ENCODE measurements at places on chromosomes 16 and 17.
A peak's percentile ranks its signal among the peaks of the same experiment; 100 is the strongest.

DNA sequence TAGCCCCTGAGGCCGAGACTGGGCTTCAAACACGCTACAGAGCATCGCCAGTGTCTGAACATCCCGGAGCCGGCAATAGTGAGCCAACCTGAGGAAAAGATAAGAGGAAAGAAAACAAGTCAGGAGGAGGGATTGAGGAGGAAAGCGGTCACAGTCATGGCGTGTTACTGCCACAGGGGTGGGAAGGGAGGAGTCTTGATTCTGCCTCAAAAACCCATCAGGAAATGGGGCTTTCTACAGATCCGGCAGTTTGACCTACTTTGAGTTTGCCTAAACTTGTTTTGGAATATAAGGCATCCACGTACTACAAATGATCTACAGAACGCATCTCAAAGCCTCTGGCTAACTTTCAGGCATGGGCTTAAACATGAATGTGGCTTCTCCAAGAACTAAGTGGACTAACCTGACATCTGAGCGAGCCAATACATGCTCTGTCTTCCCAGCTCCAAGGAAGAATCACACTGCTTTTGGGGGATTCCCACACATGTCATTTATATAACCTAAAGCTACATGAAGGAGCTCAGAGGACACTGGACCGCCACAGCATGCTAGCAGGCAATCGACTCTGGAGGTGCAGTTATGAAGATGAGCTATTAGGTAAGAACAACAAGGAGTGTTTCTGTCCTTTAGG is 96.6 kb downstream of the WDR59 start:
- no peak for DNase-seq

DNA sequence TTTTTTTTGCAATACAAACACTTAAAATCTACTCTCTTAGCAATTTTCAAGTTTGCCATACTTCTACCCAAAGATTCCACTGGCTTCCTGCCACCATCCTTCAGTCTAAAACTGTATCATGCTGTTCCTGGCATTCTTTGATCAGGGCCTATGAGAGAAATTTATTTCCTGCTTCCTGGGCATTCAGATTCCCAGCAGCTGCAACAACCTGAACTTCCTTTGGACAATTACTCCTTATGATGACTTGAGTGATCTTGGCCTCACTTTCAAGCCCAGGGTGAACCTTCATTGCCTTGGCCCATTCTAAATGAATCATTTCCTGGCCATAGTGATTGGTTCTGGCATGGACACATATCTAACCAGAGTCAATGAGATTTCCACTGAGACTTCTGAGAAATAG is 18.0 kb upstream of the MON1B start:
- DNase-seq = no peak

- no peak for DNase-seq
These were observed 181.8 kb downstream of the C16orf95 start for GRCh38 chr16:87135246-87136030.

DNA sequence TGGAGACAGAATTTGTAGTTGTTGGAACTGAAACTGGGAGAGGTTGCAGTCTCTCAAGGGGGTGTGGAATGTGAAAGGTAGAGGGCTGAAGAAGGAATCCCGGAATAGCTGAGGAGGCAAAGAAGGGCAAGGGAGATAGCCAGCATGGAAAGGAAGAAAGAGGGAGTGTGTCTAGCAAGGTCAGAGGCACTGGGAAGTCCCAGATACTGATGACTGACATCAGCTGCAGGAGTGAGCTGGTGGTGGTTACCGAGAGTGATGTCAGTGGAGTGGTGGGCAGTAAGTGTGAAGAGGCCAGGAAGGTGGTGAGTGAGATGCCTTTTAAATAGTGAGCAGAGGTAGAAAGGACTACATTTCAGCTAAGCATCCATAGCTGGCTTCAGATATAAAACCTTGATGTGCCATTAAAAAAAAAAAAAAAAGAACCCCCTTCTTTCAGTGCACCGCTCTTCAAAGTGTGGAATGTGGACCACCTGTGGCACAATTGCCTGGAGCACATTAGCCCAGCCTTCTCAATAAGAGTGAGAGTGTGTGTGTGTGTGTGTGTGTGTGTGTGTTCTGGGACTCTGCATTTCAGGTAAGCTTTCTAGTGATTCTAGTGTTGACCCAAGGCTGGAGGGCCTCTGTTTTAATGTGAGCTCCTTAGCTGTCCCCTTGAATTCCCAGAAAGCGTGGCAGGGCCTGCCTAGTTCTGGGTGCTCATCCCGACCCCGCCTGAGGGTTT is 8.5 kb downstream of the PRMT7 start:
- DNase-seq = no peak

DNA sequence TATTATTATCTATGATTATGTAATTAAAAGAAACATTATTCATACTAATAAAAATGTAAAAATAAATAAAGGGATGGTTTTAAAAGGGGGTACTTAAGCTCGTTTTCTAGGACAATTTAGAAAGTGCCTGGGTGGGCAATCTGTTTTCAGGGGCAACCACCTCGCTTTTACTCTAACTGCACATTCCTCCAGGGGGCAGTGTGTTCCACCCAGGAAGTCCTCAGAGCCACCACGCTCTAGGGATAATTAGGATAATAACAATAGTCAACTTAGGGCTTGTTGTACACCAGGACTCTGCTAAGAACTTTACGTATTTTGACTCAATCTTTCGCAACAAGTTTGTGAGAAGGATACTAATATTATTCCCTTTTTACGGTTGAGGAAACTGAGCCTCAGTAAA is 396.7 kb upstream of the MAF start:
- DNase-seq = no peak

GRCh38 chr16:23222929-23223328 is 40.4 kb downstream of the SCNN1G start:
- DNase-seq = no peak

- DNase-seq = peak; percentile 65
These were observed 23.8 kb upstream of the SLC12A3 start for GRCh38 chr16:56841233-56841632.

DNA sequence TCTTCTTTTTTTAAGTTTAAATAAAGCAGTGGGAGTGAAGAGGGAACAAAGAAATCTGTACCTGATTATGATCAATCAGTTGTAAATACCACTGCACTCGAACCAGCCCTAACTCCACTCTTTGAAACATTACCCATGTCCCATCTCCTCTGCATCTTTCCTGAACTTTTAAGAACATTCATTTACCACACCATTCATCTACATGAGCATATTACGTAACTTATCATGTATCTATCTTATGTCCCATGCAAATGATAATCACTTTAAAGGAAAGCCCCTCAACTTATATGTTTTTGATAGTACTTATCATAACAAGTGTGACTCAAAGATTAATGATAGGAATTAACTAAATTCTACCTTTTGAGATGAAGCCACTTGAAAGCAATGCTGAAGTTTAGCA is 10.7 kb upstream of the BRIP1 start:
- no peak for DNase-seq

GRCh38 chr16:57701759-57702371 is 7.3 kb downstream of the DRC7 start:
- DNase-seq = no peak

DNA sequence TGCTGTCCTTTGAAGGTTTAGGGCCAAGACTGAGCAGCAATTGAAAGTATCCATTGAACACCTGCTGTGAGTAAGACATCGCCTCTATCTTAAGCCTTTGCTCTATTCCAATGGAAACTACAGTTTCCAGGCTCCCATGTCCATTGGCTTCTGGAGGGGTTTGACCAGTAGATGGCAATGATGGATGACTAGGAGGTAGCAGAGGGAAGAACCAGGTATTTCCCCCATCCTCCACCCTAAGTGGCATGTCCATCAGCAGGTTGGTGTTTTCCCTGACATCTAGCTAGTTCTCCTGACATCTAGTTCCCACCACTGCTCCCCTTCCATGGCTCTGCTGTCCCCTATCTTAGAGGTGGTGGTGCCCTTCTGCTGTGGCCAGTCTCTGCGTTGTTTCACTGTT is 58.7 kb downstream of the CENPV start:
- no peak for DNase-seq

GRCh38 chr17:7867881-7868329 is 10.1 kb downstream of the CYB5D1 start:
- no peak for DNase-seq
